ENCODE measurements at places on chromosomes 11 and 22.

DNA sequence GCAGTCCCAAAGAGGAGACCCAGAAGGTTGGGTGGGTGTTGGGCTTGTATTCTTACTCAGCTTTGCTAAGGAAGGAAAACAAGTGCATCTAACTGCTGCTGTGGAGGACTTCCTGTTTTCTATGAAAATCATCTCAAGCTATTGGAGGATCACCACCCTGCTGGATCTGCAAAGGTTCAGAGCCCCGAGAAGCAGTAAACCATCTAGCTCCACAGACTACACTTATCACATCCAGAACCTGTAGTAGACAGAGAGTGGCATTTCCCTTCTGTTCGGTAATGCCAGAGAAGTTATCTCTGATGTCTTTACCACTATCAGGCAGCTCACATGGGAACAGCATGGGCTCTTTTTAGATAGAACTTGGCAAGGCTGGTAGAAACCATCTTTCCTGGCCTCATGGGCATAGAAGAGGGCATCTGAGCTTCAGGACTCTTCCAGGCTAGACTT is 21.7 kb downstream of the KCNJ1 start:
- DNase-seq, result no peak

GRCh38 chr11:128587415-128587814 is at the start of gene ETS1:
Gene ETS1, minus strand, starts transcription at chr11:128587558. Its CDS starts 14,428 bp downstream, at chr11:128573130.
- no peak for DNase-seq

GRCh38 chr22:44954149-44954548 is 55.7 kb downstream of the PHF21B start:
- DNase-seq, result no peak

- DNase-seq, result no peak
Observed at GRCh38 chr11:19705936-19706335, 6.7 kb upstream of the NAV2 start.

- DNase-seq, result no peak
Observed at GRCh38 chr22:37904572-37905533, 1.2 kb upstream of the MICALL1 start.

- no peak for DNase-seq
Observed at GRCh38 chr11:70756341-70756740, 358.0 kb downstream of the CTTN start.

GRCh38 chr22:50115693-50116092 is 25.9 kb downstream of the MOV10L1 start:
- DNase-seq, result peak; percentile 68

GRCh38 chr11:108872781-108873291 is 208.0 kb downstream of the DDX10 start:
- no peak for DNase-seq

- DNase-seq, result no peak
Observed at GRCh38 chr11:36498721-36499120, 11.4 kb downstream of the TRAF6 start.

DNA sequence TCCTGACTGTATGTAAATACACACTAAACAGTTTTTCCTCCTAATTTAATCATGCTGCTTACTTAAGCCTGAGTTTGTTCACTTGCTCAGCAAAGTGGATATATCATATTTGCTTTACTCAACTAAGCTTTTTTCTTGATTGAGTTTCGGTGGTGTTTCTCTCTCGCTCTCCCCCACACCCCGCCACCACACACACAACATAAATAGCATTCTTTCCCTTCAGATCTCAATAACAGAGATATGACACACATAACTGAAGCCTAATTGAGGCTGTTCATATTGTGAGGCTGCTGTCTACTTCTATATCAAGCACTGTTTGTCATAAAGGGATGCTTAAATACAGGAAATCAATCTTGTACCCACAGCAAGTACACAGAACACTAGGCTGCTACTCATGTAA is 364.9 kb downstream of the FAT3 start:
- DNase-seq, result no peak

- no peak for DNase-seq
Observed at GRCh38 chr11:96342014-96342960, 708 bp downstream of the MAML2 start.

DNA sequence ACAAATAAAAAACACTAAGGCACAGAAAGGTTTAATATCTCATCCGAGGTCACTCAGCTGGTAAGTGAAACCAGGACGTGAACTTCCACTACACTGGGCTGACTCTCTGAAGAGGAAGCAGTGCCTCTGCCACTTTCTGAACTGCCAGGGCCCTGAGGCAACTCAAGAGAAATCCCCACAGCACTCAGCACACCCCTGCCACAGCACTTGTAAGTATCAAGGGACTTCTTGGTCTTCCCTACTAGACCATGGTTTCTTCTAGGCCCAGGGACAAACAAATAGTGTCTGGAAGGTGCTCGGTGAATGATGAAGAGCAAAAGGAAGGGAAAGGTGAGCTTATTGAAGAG is 49.7 kb downstream of the RPL27A start:
- DNase-seq, result no peak

- DNase-seq, result no peak
Observed at GRCh38 chr11:44698252-44698912, 28.4 kb upstream of the TSPAN18 start.

DNA sequence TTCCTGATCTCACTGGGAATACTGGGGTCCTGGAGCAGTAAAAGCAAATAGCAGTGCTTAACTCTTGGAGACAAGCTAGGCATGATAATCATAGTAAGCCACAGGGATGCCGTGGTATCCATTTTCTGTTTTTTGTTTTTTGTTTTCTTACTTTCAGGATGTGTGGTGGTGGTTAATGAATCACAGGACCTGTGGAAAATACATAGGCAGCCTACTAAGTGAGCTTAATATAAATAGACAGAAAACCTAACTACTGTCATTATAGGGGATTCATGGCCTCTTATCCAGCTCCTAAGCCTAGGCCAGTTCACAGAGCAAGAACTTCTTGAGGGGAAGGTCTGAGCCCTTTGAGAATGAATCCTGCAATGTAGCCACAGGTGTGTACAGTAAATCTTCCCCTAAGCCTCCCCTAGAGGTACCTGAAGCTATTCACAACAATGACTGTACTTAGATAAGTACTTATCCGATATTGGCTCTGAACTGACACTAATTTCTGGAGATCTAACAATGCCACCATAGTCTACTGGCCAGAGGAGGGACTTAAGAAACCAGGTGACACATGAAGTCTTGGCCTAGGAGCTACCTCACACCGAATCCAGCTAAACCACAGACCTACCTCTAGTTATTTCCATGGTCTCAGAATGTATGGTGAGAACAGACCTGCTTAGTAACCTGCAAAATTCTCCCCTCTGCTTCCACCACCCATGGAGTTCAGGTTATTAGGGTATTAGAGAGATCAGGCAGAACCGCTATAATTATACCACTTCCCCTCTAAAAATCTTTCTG is 83.6 kb downstream of the ENTHD1 start:
- DNase-seq, result no peak

DNA sequence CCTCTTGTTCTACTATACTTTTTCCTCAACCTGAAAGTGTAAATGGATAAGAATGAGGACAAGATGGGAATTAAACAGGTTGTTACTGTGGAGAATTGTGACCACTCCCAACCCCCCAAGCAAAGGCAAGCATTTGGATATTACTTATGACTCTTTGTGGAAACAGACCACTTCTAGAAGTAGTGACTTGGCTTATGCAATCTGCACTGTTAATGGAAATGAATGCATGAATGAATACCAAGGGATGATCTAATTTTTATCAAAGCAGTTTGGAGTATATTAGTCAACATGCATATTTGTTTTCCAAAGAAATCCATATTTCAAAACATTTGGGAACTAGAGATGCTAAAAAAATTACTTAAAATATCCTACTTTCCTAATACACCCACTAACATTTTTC is 35.3 kb downstream of the AMOTL1 start:
- DNase-seq, result no peak

GRCh38 chr11:88359541-88359940 is 22.0 kb upstream of the CTSC start:
- DNase-seq, result no peak

DNA sequence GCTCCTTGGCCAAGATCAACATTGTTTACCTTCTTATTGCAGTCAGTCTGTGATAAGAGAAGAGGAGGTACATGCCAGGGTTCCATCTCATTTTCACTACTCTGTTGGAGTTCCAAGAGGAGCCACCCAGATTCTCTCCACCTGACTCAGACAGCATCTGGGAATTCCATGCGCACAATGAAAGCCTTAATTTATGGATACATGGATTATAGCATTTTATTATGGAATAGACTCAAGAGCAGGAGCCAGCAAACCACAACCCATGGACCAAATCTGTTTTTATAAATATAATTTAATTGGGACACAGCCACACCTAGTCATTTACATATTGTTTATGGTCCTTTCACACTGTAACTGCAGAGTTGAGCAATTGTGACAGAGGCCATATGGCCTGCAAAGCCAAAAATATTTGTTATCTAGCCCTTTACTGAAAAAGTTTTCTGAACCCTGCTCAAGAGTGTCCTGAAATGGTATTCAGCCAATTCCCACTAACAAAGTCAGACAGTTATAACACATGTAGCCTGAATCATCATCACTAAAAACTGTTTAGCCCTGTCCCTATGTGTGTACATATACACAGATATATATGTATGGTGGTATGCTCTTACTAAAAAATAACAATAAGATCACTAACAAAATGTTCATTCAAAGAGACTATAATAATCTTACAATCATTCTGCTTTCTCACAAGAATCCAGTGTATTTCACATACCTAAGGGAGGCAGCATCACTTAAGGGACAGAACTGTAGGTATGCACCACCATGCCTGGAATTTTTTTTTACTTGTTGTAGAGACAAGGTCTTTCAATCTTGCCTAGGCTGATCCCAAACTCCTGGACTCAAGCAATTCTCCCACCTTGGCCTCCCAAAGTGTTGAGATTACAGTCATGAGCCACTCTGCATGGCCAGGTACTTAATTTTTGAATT is 104.5 kb upstream of the TEAD1 start:
- no peak for DNase-seq

GRCh38 chr22:28594076-28594796 is 85.4 kb downstream of the TTC28 start:
- DNase-seq, result no peak

DNA sequence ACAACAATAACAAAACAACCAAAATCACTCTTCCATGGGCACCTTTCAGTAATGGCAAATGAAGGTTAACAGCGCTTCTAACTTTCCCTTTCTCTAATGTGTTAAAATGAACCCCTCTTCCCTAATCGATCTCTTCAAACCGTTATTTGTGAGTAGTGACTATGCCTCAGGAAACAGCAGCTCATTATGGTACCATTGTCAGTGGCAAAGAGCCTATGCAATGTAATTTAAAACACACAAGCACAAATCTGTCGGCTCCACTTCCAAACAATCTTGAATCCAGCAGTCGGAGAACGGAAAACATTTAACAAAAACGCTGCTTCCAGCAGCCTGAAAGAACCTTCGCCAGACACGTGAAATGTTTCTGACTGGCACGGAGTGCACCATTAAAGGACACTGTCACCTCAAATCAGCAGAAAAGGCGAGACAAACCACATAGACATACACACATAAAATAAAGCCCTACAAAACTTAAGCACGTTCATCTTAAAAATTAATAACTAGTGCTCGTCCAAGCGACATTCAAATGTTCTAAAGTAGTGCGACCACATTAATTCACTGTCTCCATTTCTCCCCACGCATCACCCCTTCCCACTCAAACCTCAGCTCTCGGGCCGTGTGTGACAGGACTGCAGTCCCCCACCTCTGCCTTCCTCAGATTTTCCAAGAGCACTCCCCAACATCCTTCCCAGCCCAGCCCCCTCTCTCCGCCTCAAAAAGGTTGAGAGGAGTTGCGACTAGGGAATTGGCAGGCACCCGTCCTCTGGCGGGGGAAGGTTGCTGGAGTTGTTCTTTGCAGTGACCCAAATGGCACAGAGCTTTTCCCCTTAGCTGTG is 748 bp downstream of the RAB30 start:
- DNase-seq, result peak; percentile 67

- no peak for DNase-seq
Observed at GRCh38 chr11:130115218-130115617, 44.4 kb upstream of the ST14 start.

Measured in substantia nigra (tissue), 51 donors.